Panc1 (cell line): ENCODE measurements at places on chromosomes 16 and 17.

DNA sequence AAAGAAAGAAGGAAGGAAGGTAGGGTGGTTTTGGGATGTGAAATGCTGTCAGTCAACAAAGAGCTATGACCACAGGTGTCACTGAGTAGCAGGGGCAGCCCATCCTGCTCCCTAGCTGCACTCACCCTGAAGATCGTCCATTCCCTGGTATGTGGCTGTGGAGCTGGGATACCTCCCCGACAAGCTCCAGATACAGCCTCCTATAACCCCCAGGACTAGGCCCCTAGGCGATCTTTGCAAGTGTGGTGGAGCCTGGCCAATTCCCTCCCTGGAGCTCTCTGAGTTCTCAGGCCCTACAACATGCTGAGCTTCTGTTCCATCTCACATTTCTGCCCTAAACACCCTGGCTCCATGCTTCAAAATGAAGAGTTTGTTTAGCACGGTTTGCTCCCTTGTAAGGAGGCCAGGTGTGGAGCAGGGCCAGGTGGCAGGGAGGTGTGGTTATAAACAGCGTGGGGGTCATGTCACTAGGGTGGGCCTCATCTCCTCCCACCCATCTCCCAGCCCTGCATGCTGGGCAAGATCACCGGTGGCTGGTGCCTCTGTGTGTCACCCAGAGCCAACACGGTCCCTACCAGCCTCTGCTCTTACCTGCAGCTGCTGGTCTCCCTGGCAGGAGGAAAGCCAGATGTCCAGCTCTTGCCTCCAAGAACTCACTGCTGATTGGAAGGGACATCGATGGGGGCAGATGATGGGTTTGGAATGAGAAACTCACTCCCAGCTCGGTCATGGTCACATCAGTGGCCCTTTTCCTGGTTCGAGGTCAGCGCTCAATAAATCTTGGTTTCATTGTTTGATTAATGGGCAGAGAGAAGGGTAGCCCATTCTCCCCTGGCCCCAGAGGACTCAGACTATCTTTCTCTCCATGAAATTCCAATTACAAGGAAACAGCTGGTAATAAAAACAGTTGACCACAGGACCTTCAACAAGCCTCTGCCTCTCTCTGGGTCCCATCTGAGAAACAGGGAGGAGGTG lies 511.0 kb upstream of the CDH5 start:
- no peak for DNase-seq

- no peak for DNase-seq
Measured at GRCh38 chr16:81277541-81278080, 37.2 kb upstream of the GAN start.

GRCh38 chr16:88086571-88087516 lies 135.6 kb downstream of the BANP start:
- no peak for DNase-seq

- DNase-seq = no peak
Measured at GRCh38 chr17:8706431-8706830, 38.2 kb downstream of the CCDC42 start.

- DNase-seq = no peak
Measured at GRCh38 chr16:119835-120491, 18.5 kb downstream of the NPRL3 start.

DNA sequence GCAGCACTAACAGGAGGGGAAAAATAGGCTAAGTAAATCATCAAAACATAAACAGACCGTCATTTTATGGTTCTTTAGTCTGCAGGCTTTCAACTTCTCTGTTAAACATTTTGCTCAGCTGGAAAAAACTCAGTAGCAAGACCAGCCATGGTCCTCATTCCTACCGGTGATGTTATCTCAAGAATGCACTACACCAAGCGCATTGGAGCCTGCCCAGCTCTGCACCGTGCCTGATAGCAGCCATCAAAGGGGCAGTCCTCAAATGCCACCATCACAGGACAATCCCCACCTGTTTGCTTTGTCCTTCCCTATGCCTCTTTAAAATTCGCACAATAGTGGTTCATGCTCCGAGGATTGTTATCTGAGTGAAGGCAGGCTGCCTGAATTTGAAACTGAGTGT lies 181.5 kb upstream of the MON1B start:
- DNase-seq = no peak

DNA sequence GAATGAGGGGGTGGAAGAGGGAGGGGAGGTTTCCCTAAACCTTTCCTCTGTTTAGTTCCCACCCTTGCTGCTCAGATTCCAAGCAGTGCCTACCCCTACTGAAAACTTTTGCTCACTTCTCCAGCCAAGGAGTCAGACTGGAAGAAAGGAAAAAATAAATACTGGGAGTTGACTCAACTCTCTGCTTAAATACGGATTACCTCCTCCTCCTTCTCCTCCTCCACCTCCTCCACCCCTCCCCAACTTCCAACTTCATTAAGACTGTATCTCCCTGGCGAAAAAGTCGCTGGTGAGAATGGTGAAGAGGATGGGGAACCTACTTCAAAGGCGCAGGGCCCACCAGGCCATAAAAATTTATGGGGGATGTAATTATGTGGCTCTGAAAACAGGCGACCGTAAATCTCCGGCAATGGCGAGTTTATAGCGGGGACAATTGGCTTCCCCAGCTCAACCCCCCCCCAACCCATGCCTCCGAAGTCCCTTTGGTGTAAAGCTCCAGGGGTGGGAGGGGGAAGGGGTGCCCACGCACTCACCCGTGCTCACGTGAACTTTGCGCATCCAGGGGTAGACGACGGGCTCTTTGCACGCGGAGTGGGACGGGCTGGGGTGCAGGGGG lies 712 bp downstream of the HOXB4 start:
- no peak for DNase-seq

- no peak for DNase-seq
Measured at GRCh38 chr16:88287219-88287618, 95.5 kb upstream of the ZNF469 start.

GRCh38 chr17:76515274-76515949 lies 14.2 kb upstream of the RHBDF2 start:
- DNase-seq = no peak

GRCh38 chr16:70691223-70692129 lies 5.6 kb upstream of the MTSS2 start:
- no peak for DNase-seq

GRCh38 chr16:85541980-85542900 lies 70.9 kb upstream of the GSE1 start:
- DNase-seq = no peak

DNA sequence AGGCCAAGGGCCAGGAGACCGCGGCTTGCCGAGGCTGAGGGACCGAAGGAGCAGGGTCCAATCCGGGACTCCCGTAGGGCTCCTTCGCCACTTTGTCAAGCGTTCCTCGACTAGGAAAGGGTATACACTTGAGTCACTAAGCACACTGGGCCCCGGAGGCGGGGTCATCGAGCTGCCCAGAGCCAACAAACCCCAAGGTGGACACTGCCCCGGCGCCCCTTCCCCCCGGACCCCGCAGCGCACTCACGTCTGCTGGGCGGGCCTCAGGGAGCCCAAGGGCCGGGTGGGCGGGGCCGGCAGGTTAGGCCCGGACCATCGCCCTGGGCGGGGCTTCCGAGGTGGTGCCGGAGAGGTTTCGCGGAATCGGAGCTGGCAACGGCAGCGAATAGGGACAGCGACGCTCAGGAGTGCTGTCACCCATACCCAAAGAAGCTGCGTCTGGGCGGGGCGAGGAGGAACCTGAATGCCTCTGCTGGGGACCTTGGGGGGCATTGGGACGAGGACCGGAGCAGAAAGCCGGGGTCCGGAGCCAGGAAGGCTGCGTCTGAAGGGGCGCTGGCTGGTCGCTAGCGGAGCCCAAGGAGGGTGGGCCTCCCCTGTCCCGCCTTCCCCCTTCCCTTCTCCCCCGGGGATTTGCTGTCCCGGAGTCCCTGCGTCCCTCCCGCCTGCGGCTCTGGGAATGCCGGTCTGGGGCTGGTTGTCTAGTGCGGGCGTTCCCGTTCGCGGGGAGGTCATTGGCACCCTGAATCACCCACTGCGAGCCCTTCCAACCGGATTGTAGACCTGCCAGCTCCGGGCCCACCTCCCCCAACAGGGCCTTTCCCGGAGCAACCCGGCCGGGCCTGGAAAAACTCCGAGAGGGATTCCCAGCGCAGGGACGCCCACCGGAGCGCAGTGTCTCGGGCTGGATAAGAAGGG lies 118.2 kb upstream of the SMURF2 start:
- DNase-seq = no peak

- no peak for DNase-seq
Measured at GRCh38 chr16:80536238-80536637, 4.6 kb upstream of the DYNLRB2 start.

DNA sequence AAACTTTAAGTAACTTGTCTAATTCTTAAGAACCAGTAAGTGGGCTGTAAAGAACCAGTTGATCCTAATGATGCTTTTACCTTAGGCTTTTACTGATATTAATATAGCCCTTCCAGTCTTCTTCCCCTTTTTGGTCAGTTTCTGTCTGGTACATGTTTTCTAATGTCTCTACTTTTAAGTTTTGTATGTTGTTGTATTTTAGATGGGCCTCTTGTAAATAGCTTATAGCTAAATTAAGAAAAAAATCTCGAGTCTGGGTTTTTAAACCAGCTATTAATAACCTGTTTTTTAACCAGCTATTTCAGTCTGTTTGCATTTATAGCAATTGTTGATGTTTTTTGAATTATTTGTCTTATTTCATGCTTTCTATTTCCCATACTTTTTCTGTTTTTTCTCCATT lies 79.0 kb downstream of the PITPNC1 start:
- no peak for DNase-seq

- DNase-seq = no peak
Measured at GRCh38 chr17:28425206-28425605, 19.2 kb upstream of the SLC46A1 start.

DNA sequence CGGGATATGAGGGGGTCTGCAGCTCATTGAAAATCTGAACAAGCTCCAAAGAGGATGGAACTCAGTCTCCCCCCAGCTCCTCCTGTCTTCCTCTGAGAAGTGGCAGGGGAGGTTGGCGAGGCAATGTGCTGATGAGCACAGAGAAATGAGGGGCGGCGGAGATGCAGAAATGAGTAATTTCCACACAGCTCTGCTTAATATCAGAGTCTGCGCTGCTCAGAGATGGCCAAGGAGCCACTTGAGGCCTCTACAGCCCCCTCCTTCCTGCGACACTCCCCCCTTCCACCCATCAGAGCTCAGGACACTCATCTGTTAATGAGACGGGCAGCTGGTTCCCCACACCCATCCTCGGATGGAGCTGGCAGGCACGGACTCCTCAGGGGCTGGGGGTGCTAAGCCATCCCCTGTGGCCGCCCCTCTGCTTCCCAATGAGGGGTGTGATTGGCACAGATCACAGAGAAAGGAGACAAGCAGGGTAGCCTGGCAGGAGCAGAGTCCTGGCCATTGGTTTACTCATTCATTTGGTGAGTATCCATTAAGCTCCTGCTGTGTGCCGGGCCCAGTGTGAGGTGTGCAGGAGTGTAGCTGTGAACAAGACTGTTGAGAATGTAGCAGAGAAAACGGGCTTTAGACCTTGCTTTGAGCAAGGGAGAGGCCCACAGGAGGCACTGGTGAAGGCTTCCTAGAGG lies 12.7 kb upstream of the CRHR1 start:
- no peak for DNase-seq

DNA sequence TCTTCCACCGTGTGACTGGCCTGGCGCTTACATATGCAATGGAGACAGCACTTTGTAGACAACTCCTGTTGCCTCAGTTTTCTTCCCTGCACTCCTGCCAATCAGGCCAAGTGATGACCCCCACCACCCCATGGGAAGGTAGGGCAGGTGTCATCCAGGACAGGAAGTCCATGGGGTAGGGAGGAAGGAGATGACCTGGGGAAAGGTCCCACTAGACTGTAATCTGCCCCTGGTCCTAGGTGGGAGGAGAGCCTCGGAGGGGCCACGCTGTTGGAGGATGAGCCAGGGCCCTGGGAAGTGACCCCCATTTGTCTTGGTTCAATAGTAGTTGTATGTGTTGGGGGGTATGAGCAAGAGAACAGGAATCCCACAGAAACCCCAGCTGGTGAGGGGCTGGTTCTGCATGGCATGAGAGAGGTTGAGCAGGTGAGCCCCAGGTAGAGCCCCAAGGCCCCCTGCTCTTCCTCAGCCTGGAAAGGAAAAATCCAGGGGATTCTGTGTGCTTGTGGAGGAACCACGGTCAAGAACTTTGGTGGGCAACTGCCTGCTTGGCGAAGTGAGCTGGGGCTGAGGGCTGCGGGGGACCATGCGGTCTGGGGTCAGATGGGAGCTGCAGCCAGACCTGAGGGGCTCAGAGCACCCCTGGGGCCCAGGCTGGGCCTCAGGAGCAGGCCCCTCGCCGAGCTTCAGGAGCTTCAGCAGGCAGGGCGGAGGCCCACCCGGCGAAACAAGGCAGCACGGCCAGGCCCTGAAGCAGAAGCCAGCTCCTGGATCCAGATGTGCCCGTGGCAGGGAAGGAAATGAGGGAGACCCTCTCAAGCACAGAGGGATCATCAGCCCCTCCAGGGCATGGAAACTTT lies 50.7 kb downstream of the NT5M start:
- DNase-seq = no peak

DNA sequence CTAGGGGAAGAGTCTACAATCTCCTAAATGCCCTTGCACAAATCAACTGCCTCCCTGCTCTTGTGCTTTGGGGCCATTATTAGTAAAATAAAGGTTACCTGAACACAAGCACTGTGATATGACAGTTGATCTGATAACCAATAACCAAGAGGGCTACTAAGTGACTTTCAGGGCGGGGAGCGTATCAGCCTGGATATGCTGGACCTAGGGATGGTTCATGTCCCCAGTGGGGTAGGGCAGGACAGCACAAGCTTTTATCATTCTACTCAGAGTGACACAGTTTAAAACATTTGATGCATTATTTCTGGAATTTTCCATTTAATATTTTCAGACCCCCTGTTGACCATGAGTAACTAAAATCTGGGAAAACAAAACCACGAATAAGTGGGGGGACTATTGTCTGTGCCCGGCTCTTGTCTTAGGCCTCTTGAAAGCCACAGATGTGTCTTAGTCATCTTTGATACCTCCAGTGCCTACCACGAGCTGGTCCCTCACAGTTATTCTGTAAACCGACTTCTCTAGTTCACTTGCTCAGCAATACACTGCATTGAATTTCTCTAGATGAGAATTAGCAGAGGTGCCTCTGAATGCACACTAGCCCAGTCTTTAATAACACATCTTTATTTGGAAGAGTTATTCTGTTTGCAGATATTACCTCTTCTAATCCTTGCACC lies 94.6 kb upstream of the DHX40 start:
- DNase-seq = no peak
